ENCODE measurements at places on chromosomes 2 and 18. TPM values are rescaled to one million over a fixed set of nuclear protein-coding genes. Genes with fewer than 3 reads are reported as not detected.

The RFTN2 gene
- 2.7 TPM for total RNA-seq

The SH2D6 gene
- not detected for total RNA-seq

- no peak for DNase-seq
These were observed 1.7 kb downstream of the TMEM127 start for GRCh38 chr2:96264086-96264485.

DNA sequence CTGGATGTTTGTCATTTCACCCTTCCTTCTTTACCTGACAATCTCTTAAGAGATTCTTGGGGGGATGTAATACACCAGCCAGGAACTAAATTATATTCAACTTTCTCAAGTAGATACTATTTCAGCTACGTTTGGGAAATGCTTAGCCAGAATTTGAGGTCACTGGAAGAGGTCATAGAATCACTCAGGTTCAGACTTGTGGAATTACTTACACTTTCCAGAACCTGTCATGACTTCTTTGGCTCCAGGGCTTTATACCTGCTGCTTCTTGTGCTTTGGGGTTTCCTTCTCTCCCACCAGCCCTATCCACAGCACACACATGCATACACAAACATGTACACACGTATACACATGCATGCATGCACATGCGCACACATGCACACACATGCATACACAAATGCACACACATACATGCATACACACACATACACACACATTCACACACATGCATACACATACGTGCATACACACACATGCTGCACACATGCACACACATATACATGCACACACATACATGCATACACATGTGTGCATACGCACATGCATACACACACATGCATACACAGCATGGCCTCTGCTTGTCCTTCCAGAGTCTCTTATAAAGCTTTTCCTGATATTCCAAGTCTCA, 23.5 kb upstream of the ANXA4 start:
- DNase-seq, result no peak

GRCh38 chr2:120814352-120814751, 78.7 kb downstream of the GLI2 start:
- no peak for DNase-seq

- no peak for DNase-seq
These were observed 340 bp downstream of the SLC40A1 start for GRCh38 chr2:189580241-189580651.

GRCh38 chr18:44579028-44579702, 101.5 kb upstream of the SETBP1 start:
- DNase-seq, result no peak

DNA sequence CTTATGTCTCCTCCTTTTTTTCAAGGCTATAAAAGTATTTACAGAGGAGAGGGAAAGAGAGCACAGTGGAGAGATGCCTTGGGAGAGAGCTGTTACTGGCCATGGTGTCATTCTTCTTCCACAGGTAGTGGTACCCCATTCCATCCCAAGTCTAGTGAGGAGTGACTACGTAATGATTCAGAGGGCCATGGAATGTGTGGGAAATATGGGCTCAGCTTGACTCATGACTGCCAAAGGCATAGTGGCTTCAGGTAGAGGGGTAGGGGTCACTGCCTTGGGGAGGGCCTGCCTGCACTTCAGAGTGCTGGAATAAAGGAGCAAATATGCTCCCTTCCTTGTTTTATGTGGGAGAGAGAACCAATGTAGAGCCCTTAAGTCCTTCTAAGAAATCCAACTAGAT, 620.6 kb downstream of the IRS1 start:
- no peak for DNase-seq

DNA sequence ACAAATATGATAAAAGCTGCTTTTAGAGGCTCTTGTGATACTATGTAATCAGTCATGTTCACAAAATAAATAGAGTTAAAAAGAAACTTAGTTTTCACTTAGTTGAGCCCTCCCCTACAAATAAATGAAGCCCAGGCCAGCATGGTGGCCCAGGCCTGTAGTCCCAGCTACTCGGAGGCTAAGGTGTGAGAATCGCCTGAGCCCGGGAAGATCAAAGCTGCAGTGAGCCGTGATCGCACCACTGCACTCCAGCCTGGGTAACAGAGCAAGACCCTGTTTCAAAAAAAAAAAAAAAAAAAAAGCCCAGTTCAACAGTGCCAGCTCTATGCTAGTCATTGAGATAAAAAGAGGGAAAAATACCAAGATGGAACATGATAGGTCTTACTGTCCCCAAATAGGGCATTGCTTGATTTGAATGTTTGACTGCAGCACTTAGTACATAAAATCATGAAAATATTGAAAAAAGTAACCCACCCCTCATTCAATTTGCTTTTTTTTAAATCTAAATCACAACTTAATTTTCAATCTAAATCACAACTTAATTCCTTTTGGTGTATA, 1.5 kb downstream of the ASNSD1 start:
- DNase-seq, result no peak

DNA sequence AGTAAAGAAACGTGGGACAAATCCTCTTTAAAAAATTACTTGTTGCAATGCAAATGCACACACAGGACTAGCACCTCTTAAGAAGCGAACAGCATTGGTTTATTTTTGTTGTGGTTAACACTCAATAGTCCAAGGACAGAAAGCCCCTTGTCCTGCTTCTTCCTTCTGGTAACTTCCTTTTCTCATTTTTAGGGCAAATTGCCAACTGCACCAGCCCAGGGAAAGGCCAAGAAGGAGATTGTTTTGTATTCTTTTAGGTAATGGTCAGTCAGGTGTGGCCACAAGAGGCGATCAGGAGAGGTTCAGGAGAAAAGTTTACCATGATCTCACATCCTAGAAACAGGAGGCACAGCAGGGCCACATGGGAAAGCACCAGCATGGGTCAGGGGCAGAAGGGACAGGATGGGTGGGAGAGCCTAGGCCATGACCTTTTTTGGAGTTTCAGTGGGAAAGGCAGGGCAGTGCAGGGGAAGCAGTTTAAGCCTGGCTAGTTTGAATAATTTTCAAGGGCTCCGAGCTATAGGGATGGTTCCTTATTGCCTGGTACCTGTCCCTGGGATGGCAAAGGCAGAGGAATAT, 73.0 kb downstream of the CHRNA1 start:
- DNase-seq, result no peak

DNA sequence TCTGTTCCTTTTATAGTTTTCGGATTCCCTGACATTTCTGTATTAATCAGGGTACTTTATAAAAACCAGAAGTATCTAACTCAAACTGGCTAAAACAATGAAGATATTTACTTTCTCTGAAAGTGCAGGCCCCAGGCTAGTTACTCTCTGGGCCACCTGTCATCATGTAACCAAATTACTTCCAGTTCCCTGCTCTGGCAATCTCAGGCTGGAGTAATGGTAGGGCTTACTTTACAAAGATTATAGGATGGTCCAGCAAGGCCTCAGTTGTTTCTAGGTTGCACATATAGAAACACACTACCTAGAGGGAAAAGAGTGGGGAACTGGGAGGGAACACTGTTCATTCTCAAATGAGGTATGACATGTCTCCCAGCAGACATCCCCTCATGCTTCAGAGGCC, 74.8 kb downstream of the CHST9 start:
- DNase-seq, result no peak

- DNase-seq, result no peak
These were observed 118.0 kb downstream of the MIB1 start for GRCh38 chr18:21858544-21858943.

GRCh38 chr2:118687192-118687591, 160.3 kb downstream of the EN1 start:
- no peak for DNase-seq
